Psoas muscle (tissue), 8 donors: ENCODE measurements at places on chromosomes 2 and 18. TPM values are rescaled to one million over a fixed set of nuclear protein-coding genes. Genes with fewer than 3 reads are reported as not detected.
A peak's percentile ranks its signal among the peaks of the same experiment; 100 is the strongest.

- DNase-seq: no peak
Measured at GRCh38 chr18:46866523-46866922, 50.8 kb downstream of the PIAS2 start.

GRCh38 chr18:55419947-55420664, 167.9 kb downstream of the TCF4 start:
- no peak for DNase-seq

DNA sequence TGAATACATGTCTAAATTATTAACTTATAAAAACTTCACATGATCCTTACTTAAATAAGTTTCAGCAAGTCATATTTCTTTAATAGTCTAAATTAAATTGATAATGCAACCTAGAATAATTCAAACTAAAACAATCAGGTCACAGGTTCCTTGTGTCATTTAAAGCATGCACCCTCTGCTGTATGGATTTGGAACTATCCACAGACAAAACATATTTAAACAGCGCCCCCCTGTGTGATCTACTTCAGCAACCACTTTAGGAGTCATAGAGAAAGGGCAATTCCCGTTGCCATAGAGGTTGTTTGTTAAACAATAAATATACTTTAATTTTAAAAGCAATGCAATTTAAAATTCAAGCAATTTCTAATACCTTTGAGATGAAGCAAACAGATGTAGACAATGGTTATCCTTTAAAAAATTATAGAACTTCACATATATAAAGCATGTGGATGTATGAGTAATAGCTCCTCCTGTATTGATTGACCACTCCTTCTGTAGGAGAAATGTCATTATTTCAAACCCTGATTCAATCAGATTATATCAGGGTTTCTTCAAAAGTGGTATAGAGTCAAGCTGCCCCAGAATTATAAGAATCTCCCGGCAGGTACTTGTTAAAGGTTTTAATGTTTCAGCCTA, 21.2 kb downstream of the GRB14 start:
- DNase-seq: no peak

DNA sequence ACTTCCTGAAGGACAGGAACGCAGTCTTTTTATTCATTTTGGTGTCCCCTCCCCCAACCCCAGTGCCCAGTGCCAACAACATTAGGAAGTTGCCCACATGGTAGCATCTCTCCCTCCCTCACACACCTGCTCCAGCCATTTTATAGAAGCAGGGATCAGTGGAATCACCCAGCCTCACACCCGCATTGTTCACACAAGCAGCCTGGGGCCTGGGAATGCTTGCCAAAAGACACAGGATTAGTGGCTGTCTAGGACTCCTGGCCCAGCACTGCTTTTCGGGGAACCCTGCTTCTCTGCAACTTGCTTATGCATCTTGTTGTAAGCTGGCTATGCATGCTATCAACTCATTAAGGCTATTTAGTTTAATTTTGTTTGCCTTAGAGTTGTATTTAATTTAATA, 17.9 kb downstream of the TMEM37 start:
- DNase-seq: no peak

DNA sequence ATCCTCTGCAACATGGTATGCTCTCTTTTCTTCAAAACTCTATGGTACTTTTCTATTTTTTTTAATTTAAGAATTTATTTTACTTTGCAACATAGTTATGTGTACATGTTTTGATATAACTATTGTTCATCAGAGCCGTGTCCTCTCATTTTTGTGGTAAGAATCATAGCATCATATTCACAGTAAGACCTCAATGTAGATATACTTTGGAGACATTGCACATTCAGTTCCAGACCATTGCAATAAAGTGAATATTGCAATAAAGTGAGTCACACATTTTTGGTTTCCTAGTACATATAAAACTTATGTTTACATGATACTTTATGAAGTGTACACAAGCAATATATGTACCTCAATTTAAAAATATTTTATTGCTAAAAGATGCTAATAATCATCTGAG, 22.7 kb upstream of the LINC00305 start:
- no peak for DNase-seq

DNA sequence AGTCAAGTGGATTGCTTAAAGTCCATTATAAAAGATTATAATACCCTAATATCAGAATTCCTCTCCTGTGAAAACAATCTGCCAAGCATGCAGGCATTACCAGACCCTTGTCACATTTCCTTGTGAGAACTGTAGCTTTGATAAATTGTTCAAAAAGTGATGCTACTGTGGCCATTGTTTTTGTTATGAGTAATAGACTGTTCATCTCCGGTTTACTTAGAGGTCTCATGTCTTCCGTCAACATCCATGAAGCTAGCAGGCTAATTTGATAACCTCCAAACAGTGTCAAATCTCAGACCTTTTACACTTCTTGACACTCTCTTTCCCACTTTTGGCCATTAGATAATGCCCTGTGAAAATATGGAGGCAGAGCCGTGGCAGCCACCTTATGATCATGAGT, 342.7 kb downstream of the CPS1 start:
- no peak for DNase-seq

- DNase-seq: no peak
Measured at GRCh38 chr2:24618144-24618543, 127.1 kb downstream of the NCOA1 start.

GRCh38 chr2:179580378-179581146, 280.9 kb downstream of the ZNF385B start:
- DNase-seq: peak; percentile 62

DOK6 gene
- total RNA-seq: 0.32 TPM

GRCh38 chr18:23101861-23102432, 33.3 kb upstream of the CABLES1 start:
- DNase-seq: no peak

GRCh38 chr18:2104620-2105462, 466.5 kb downstream of the METTL4 start:
- no peak for DNase-seq

DNA sequence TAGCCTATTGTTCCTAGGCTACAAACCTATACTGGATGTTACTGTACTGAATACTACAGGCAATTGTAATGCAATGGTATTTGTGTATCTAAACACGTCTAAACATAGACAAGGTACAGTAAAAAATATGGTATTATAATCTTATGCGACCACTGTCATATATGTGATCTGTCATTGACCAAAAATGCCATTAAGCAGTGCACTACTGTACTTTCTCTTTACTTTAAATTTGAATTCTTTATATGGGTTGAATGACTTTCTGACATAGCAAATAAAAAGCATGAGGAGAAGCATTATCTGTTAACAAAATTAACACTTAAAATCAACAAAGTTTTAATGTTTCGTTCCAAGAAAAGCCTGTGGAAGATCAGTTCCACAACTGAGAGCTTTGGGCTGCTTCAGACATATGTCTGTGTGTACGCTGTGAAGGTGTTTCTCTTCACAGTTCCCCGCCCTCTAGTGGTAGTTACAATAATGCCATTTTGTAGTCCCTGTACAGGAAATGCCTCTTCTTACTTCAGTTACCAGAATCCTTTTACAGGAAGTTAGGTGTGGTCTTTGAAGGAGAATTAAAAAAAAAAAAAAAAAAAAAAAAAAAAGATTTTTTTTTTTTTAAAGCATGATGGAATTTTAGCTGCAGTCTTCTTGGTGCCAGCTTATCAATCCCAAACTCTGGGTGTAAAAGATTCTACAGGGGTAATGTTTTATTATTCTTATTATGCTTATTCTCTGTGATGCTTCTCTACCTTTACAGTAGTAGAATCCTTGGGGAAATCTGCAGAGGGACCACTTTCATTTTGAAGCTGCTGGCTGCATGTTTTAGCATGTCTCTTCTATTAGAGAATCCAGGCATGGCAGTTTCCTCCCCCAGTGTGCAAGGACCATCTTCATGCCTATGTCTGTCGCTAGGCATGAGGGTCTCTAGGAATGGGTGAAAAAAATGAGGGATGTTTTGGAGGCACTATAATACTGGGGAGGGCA, 54.5 kb downstream of the SCN2A start:
- no peak for DNase-seq

DNA sequence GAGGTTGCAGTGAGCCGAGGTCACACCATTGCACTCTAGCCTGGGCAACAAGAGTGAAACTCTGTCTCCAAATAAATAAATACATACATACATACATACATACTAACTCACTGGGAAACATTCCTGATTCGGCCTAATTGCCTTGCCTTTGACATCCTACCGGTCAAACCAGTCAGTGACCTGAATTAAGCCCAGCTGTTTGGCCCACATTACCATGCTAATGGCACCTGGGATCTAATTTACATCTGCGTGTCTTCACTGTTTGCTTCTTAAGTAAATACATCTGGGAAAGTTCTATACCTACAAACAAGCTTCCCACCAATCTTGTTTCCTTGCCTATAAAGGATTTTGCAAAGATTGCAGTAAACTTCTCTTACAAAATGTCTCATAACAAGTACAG, 230.2 kb upstream of the ZC3H15 start:
- no peak for DNase-seq

CENPA gene
- total RNA-seq: not detected

HS6ST1 gene
- 50.2 TPM for total RNA-seq

DNA sequence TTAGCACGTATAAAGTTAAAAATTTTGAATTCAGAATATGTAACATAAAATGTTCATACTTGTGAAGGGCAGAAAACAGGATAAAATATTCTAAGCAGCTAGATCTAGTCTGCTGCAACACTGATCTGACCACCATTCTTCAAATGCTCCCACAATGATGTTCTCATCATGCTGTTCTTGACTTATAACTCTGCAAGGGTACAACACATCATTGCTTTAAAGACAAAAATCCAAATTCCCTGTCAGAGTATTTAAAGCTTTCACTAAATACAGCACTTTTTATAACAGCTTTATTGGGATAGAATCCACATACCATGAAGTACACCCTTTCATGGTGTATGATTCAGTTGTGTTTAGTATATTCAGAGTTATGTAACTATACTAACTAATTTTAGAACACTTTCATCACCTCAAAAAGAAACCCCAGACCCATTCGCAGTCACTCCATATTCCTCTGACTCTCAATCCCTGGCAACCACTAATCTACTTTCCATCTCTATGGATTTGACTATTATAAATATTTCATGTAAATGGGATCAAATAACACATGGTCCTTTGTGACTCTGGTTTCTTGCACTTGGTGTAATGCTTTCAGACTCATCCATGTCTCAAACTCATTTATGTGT, 56.4 kb downstream of the MAP4K3 start:
- no peak for DNase-seq

- no peak for DNase-seq
Measured at GRCh38 chr18:63987743-63988142, 17.9 kb downstream of the SERPINB8 start.

- no peak for DNase-seq
Measured at GRCh38 chr18:11986061-11986460, 4.8 kb downstream of the IMPA2 start.

STAT4 gene
- 0.26 TPM for total RNA-seq

EFR3B gene
- 5.9 TPM for total RNA-seq

- no peak for DNase-seq
Measured at GRCh38 chr2:17749753-17750438, 3.7 kb downstream of the SMC6 start.

PEX13 gene
- total RNA-seq: 20.9 TPM

- no peak for DNase-seq
Measured at GRCh38 chr2:115921541-115921940, 1479.1 kb downstream of the DPP10 start.

DNA sequence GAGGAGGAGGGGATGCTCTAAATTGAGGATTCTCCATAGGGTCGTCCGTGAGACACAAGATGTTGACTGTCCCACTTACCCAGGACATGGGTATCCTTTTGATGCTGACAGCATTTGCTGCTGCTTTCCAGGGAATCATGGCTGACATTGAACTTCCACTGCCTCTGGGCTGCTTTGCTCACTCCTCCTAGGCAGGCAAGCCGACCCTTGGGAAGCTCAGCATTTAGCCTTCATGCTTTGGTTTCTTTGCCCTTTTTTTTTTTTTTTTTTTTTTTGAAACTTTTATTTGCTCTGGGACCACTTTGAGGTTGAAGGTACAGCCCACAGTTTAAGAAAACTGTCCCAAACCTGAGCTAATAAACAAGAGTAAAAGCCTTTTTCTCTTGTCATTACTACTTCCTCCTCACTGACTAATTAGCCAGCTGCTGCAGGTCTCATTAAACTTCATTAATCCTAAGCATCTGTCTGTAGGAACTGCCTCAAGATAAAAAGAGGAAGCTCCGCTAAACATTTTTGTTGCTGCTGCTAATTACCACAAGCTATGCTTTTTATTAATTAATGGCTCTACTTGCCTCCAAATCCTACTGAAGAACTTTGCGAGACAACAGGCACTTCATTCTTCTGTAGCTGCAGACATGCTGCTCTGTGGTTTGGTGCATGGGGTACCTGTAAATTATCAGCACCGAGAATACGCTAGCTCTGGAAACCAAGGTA, 125.4 kb downstream of the SPTBN1 start:
- no peak for DNase-seq

GRCh38 chr2:187581125-187581896, 27.1 kb upstream of the TFPI start:
- no peak for DNase-seq
